Muscle of arm (tissue), 14 donors: ENCODE measurements at places on chromosomes 5 and 9. TPM values are rescaled to one million over a fixed set of nuclear protein-coding genes. Genes with fewer than 3 reads are reported as not detected.

DNA sequence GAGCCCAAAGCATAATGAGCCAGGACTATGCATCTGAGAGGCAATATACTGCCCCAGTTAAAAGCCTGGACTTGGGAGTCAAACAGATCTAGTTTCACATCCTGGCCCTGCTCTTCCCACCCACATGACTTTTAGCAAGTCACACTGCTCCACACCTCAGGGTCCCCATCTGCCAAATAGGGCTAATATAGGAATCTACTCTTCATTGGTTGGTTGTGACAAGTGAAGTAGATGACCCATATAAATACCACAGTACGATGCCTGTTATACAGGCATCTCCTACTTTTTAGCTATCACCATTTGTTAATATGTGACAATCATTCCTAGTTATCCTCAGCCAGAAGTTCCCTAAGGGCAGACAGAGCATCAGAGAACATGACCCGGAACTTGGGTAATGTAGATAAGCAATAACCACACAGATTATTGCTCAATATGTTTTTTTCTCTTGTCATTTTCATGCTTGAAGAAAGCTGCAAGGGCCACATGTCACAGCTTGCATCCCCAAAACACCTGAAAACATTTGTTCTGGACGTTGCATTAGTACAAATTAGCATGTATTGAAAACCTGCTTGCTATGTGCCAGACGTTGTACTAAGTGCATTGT lies 20.4 kb downstream of the ADAM19 start:
- DNase-seq: no peak

GRCh38 chr5:35513612-35514011 lies 104.1 kb upstream of the SPEF2 start:
- DNase-seq: no peak

DNA sequence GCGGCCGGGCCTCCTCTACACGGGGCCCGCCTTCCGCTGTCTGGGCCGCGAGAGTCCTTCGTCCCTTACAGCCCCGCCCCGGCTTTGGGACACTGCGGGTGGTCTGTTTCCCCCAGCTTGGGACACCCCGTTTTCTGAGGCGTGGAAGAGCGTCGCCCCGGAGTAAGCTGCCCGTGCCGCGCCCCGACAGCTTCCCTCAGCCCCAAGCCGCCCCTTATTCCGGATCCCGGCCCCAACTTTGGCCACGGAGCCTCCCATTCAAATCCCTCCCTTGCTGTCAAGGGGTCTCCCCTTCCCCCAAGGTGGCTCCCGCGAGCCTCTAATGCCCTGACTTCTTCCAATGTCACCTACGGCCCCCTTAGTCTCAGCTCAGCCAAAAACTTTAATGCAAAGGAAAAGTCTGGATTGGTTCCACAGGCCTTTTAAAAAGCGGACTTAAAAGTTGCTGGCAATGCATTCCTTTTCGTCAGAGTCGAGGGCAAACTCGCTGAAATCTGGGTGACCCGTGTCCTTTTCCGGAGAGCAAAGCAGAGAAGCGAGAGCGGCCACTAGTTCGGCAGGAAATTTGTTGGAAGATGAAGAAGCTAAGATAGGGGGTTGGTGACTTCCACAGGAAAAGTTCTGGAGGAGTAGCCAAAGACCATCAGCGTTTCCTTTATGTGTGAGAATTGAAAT lies 19.8 kb downstream of the EXOSC2 start:
- peak; percentile 44 for DNase-seq

- no peak for DNase-seq
These were observed 64.3 kb downstream of the CPLANE1 start for GRCh38 chr5:37184748-37185364.

DNA sequence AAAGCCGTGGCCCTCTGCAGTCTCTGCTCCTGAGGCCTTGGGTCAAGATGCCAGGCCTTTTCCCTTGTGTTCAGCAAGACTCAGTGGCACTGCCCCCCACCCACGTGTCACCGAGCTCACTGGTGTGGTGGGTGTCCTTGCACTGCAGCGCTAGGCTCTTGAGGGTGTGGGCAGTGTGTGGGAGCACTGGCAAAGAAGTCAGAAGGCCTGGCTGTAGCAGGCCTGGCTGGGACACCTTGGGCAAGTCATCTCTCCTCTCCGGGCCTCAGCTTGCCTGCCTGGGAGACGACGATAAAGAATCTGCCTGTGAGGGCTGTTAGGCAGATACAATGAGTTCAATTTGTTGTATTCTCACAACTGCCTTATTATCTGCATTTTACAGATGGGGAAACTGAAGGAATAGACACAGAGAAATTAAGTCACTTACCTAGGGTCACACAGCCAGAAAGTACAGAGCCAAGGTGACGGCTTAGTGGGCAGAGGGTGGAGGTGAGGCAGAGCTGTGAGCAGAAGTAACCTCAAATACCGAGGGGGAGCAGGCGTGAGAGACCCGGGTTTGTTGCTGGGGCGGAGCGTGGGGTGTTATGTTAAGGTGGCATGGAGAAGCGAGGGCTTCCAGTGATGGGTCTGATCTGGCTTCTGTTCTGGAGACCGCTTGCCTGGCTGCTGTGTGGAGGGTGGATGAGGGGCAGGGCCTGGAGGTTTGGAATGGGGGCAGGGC lies 1.4 kb downstream of the TSPAN17 start:
- DNase-seq: no peak

DNA sequence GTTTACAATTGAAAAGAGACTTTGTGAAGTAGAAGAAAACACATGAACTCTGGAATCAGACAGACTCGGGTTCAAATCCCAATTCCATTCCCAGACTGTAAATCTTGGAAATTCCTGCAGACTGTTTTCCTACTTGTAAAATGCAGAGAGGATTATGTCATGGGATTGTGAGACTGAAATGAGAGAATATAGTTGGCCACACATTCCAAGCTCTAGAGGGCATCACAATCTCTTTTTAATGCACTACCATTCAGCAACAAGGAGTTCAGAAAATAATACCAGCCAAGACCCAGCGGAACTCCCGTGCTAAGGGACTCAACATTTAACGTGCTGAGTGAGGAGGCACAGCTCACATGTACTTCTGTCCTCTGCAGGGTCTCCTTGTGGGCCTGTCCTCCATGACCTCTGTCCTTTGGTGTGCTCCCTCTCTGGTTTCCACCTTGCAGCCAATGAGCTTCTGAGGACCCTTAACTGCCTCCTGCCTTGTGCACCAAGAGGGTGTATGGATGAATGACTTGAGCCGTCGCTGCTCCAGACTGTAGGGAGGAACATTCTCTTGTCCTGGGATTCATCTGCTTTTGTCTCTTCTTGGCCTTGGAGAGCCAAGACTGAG lies 263.5 kb downstream of the NTRK2 start:
- no peak for DNase-seq

- DNase-seq: no peak
These were observed 199.9 kb downstream of the FBXL17 start for GRCh38 chr5:108181975-108182374.

DNA sequence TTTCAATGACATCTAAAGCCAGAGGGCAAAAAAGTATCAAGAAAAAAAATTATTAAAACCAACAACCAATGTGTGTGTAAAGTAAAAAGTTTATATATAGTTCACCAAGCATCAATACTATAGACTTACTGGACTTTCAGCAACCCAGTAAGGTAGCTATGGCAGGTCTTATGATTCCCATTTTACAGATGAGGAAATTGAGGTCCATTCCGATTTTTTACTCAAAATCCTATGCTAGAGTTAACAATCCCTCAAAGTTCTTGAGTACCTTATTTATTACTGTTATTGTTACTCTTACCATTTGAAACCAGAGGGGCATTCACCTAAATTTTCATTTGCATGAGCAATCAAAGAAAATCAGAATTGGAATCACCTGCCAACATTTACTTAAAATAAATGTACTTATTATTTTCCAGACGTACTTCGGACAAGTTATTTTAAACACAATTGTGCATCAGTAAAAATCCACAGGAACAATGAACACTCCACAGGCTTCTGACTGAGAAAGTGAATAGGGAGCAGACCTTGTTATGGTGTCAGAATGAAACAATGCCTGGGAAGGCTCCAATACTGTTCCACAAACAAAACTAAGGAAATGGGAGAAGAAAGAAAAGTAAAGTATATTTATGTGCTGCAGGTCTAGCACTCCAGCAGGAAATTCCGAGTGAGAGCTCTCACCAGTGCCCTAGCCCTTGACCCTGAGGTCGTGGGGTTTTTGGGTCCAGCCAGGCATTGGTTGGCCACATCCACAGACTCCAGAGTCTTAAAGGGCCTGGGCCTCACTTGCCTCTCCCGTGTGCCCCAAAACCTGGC lies 229.9 kb downstream of the PIK3R1 start:
- DNase-seq: no peak

DNA sequence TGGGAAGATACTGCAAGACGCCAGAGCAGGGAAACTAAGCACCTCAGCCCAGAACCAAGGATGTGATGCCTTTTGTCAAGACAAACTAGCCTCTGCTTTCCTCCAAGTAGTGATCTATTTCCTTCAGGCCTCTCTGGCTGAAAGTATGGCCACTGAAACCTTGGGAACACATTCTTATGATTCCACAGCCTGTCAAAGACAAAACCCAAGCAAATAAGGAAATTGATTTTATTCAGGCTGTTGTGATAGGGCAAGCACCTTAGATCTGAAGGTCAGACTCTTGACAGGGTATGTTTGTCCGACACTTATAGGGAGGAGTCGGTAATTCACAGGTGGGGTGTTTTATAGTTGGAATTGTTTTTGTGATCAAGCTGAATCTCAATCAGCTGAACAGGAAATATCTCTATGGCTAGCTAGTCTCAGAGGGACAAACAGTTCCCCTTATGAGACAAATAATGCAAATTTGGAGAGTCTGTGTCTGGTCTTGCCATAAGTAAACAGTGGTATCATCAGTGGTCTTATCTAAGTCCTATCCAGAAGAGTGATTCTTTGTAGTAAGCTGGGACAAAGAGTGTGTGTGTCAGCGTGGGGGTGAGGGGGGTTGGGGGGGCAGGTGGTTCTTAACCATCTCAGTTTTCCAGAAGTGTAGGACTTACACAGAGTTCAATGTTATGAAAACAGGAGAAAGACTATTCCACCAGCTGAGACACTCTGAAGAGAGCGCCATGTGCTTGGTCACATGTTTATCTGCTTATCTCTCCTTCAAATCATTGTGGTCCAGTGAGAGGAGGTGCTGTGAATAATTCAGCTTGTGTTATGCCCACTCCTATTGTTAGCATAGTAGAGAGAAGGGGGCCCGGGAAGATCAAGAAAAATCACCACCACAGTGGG lies 6.7 kb upstream of the ZCCHC10 start:
- DNase-seq: no peak

- DNase-seq: no peak
These were observed 942 bp downstream of the PHF2 start for GRCh38 chr9:93577078-93577974.

DNA sequence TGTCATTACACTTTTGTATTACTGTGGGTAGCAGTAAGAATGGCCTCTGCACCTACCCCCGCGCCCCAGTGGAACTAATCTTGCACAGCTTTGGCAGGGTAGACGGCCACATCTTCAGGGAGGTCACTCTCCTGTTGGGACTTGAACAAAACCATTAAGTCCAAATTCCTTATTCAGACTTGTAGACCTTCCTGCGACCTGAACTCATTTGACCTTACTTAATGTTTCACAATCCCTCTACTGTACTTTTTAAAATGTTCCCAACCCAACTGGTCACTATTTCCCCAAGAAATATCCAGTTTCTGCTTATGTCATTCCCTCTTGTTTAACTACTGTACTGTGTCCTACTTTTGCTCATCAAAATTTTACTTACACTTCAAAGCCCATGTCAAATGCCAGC lies 5.3 kb upstream of the FAM120AOS start:
- DNase-seq: no peak

- DNase-seq: no peak
These were observed 156.3 kb upstream of the FST start for GRCh38 chr5:53323943-53324642.

DNA sequence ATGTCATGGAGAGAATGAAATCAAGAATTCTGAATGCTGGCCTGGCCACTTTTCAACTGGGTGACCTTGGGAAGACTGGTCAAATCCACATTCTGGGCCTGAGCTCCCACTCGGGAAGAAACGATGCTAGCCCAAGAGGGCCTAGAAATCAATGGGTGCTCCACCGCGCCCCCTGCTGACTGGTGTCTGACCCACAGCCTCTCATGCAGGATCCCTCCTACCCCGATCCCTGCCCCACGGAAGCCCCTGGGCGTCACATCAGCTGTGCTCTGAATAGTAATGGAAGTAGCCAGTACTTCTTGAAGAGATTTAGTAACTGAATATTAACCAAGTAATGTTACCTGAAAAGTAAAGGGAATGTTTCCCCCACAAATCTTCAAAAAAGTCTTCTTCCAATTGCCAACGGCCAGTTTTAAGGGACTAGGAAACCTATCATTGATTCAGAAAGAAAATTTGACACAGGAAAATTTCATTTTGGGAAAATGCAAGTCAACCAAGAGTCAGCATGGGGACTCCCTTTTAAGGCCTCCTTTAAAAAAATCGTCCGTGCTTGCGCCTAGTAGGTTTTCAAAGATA lies 43.9 kb downstream of the CRB2 start:
- DNase-seq: no peak

DNA sequence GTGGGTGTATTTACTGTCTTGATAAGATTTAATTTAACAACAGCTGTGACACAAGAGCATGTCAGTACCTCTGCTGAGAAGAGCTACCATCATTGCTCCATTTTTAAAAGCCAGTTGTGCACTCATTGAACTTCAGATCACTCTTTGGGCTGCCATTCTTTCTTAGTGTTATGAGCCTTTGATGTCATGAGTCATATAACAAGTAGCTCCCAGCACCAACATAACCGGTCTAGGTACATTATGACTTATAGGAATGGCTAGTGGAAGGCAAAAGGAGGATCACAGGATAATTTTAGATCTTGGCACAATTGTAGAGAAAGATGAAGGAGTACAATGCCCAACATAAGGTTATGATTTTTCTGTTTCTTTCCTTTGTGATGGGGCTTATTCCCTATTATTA lies 170.8 kb upstream of the FBN2 start:
- no peak for DNase-seq

GRCh38 chr9:15714746-15715145 lies 161.9 kb downstream of the CCDC171 start:
- DNase-seq: no peak

- DNase-seq: no peak
These were observed 4.2 kb downstream of the SMC5 start for GRCh38 chr9:70262948-70263347.

The ASPN gene
- polyA plus RNA-seq: 372 TPM

The GPR150 gene
- 0.12 TPM for polyA plus RNA-seq

The KIF4B gene
- polyA plus RNA-seq: 0.11 TPM

The NUTM2G gene
- not detected for polyA plus RNA-seq

The GFI1B gene
- 0.62 TPM for polyA plus RNA-seq

The SLC36A2 gene
- 0.34 TPM for polyA plus RNA-seq

The CDKN2B gene
- 3.4 TPM for polyA plus RNA-seq

The FOXD4L5 gene
- 0.81 TPM for polyA plus RNA-seq

The C5orf52 gene
- not detected for polyA plus RNA-seq

The NDUFA8 gene
- 50.8 TPM for polyA plus RNA-seq

The UBE2D2 gene
- polyA plus RNA-seq: 157 TPM
